Smooth muscle cell of trachea (primary cell): ENCODE measurements at places on chromosomes 3 and 15. TPM values are rescaled to one million over a fixed set of nuclear protein-coding genes. Genes with fewer than 3 reads are reported as not detected.

The TRH gene
- total RNA-seq: not detected in 2 replicates

The EPHB3 gene
- total RNA-seq: 12.4 and 18.0 TPM in 2 replicates

The PPP1R14D gene
- not detected in 2 replicates for total RNA-seq

The HRH1 gene
- total RNA-seq: 17.2 and 35.6 TPM in 2 replicates

The ADIPOQ gene
- under 0.01 and 0.15 TPM in 2 replicates for total RNA-seq

The DUOXA2 gene
- not detected in 2 replicates for total RNA-seq

The CLDN11 gene
- total RNA-seq: 211 and 779 TPM in 2 replicates

The SAMD7 gene
- not detected in 2 replicates for total RNA-seq

The CELSR3 gene
- 1.0 and 3.5 TPM in 2 replicates for total RNA-seq

The PAK6 gene
- total RNA-seq: under 0.01 and 0.29 TPM in 2 replicates

The RAP2B gene
- total RNA-seq: 22.3 and 31.8 TPM in 2 replicates

The ALDH1L1 gene
- total RNA-seq: not detected in 2 replicates

The UBE2Q2 gene
- total RNA-seq: 68.1 and 73.1 TPM in 2 replicates

The CATSPER2 gene
- total RNA-seq: 0.50 and 3.1 TPM in 2 replicates

The AGBL1 gene
- total RNA-seq: not detected in 2 replicates

The SH2D7 gene
- under 0.01 TPM in 1 of 2 replicates, not detected in the other for total RNA-seq

The SCG3 gene
- total RNA-seq: not detected in 2 replicates

The BFSP2 gene
- total RNA-seq: not detected in 2 replicates

The TMEM108 gene
- 0.17 TPM in 1 of 2 replicates, not detected in the other for total RNA-seq

The HAPLN3 gene
- 0.87 and 5.3 TPM in 2 replicates for total RNA-seq

The CHRNB4 gene
- not detected in 2 replicates for total RNA-seq

The SYNPR gene
- not detected in 2 replicates for total RNA-seq
